ENCODE measurements at places on chromosomes 5 and 9. TPM values are rescaled to one million over a fixed set of nuclear protein-coding genes. Genes with fewer than 3 reads are reported as not detected.

GRCh38 chr5:146400201-146400600 lies 46.9 kb upstream of the TCERG1 start:
- DNase-seq, result no peak

- DNase-seq, result no peak
Observed at GRCh38 chr5:143199843-143200242, 203.6 kb downstream of the NR3C1 start.

DNA sequence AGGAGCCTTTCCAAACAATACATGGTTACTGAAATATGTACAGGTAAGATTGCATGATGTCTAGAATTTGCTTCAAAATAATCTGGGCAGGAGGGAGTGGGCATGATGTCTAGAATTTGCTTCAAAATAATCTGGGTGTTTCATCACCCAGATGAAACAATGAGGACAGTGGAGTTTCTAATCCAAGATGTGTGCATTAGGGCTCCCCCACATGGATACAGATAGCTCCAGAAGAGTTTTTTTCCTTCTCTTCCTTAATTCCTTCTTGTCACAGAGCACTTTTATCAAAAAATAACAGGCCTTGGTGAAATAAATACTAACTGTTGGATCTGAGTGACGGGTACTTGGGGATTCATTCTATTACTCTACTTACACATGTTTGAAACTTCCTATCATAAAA lies 14.9 kb downstream of the ATOX1 start:
- DNase-seq, result no peak

The SLC6A18 gene
- not detected for polyA plus RNA-seq

DNA sequence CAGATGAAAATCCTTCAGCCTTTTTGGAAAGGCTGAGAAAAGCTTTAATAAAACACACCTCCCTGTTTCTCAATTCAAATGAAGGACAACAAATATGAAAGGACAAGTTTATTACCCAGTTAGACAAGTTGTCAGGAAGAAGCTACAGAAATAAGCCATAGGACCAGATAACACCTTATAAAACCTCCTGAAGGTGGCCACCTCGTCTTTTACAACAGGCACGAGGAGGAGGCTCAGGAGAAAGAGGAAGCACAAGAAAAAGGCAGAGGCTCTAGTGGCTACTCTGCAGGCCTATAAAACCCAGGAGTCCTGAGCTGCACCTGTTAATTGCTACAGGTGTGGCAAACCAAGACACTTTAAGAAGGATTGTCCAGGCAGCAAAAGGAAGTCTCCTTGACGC lies 352.1 kb upstream of the CDH18 start:
- DNase-seq, result no peak

- no peak for DNase-seq
Observed at GRCh38 chr5:37448941-37449340, 69.8 kb downstream of the WDR70 start.

The SLC4A9 gene
- not detected for polyA plus RNA-seq

- DNase-seq, result no peak
Observed at GRCh38 chr5:42912184-42912798, 100.6 kb upstream of the SELENOP start.

DNA sequence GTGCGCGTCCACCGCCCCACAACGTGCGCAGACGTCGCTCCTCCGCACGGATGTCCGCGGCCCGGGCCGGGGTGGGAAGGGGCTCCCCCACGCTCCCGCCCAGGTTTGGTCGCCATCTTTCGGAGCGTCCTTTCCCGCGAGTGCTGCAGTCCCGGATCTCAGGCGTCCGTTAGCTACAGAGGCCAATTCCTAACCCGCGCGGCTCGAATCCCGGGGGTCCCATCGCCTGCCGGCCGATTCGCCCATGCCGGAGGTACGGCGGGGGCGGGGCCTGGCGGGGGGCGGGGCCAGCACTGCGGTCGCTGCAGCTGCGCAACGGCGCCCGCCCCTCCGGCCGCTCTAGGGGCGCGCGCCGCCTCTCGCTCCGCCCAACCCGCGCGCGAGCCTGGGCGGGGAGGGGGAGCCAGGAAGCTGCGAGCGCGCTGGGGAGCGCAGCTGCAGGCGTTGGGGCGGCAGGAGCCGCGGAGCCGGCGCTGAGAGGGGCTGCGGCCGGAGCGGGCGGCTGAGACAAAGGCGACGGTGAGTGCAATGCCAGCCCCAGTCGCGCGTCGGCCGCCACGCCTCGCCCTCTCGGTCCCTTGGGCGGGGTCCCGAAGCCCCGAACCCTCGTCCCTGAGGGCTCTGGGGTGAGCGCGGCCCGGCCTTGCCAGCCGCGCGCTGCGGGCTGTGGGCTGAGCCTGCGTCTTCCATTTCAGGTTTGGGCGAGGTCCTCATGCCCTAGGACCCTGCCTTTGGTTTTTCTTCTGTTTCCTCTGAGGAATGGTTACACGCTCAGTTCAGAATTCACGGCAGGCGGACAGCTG lies at the start of gene CDC42SE2:
Gene CDC42SE2, plus strand, starts transcription at position 406 of the 803 bp plus-strand sequence. CDS start 95,441 bp downstream, outside the sequence.
- peak; percentile 26 for DNase-seq
